ENCODE measurements at places on chromosomes 1 and 21.

GRCh38 chr1:181742426-181742825, 259.1 kb downstream of the CACNA1E start:
- no peak for DNase-seq

GRCh38 chr1:226873771-226874578, 3.6 kb downstream of the PSEN2 start:
- no peak for DNase-seq

DNA sequence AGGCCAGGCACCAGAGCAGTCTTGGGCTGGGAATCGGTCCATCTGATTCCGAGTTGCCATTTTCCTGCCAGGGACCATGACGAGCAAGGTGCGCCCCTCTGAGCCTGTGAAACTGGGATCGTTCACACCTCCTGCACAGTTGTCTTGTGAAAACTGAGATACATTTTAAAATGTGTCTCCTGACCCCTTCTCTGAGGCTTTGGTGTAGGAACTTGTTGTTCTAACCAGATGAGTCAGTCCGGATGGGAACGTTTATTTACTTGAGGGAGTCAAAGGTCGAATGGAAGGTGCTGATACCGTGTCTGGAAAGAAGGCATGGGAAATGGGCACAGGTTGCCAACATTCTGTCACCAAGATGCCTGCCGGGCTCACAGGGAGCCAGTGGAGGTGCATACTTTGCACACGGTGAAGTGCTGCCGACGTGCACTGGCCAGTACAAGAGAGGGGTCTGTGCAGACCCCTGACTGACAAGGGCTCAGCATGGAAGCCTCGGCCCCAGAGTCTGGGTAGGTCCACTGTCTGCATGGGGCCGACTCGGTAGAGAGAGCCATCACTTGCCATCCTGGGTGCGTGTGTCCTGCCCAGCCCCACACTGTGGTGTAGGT, 7.4 kb upstream of the KCNN3 start:
- DNase-seq = no peak

- DNase-seq = no peak
These were observed 367.2 kb upstream of the SGIP1 start for GRCh38 chr1:66166753-66167152.

- DNase-seq = no peak
These were observed 70.7 kb downstream of the HUNK start for GRCh38 chr21:31943561-31943960.

DNA sequence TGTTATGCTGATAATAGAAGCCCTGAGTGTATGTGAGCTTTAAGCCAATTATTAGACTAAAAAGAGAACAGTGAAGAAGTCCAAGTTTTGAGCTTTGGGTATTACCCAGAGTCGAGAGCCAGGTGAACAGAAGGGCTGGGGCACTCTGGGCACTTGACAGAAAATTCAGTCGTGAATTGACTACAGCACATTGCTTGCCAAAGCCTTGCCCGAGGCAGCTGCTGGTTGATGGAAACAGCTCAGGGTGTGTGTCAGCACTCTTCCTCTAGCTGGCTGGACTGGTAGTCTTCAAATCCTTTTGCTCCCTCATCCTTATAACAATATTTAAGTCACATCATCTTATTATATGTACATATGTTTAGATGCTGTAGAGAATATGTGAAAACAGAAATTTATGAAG, 21.3 kb downstream of the PDE4B start:
- DNase-seq = no peak

GRCh38 chr1:53406551-53407235, 52.5 kb upstream of the DMRTB1 start:
- no peak for DNase-seq
